Choroid plexus epithelial cell (primary cell): ENCODE measurements at places on chromosomes 3 and 15.

DNA sequence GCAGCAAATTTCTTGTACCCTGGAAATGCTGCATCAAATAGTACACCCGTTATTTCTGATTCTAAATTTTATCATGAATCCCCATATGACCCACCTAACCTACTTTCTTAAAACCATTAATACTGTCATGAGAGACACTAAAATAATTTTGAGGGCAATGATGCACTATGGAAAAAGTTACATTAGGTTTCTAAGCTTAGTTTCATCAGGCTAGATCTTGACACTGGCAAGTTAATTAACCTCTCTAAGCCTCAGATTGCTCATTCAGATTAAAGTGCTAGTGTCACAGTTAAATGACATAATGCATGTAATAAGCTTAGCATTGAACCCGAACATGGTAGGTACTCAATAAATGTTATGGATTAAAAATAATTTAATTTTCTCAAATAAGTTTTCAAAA lies 8.2 kb downstream of the GOLIM4 start:
- DNase-seq: no peak

DNA sequence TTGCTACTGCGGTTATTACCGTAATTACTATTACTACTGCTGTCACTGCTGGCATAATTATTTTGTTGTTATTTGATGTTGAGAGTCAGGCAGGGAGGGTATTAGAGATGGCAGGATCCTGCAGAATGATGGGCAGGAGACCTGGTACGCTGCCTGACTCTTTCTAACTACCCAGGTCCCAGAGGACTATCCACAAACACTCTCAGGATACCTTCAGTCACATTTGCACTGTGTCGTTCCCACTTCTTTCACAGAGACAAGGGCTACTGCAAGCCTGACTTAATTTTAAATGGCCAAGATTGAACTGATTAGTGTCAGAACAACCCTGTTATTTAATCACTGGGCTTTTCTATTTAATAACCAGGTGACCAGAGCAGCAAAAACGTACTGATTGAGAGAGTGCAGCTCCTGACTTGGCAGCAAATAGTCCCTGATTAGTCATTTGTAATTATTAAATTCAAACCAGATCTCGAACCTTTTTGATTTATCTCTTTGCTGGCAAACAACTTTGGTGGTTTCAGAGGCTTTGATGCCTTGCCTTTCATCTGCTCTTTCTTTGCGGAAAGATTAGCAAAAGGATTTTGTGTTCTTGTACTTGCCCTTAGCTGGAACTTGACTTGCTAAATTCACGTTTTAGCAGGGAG lies 88.8 kb upstream of the ARHGEF3 start:
- DNase-seq: no peak

DNA sequence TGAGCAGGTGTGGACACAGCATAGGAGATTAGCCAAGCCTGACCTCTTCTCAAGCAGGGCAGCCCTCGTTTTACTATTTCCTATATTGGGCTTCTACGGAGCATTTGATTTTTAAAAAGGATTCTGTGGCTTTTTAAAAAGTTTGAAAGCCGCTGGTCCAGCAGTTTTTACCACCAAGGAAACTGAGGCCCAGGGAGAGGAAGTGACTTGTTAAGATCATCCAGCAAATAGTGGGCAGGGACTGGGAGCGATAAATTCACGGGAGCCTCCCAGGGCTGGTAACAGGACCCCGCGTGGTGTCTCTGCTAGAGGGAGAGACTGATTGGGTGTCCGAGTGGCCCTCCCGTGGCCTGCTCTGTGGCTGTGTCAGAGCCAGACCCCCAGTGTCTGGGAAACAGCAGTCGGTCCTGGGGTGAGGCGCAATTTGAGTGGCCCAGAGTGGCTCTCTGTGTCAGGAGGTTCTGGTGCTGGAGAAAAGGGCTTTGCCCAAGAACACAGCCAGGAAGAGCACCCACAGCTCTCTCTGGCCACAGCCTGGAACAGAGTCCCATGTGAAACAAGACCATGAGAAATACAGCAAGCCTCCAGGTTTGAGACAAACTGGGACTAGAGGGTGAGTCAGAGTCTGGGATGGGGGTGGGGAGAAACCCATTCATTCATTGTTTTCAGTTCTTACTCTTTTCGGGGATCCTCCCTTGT lies 4.2 kb downstream of the FURIN start:
- DNase-seq: peak; percentile 83

DNA sequence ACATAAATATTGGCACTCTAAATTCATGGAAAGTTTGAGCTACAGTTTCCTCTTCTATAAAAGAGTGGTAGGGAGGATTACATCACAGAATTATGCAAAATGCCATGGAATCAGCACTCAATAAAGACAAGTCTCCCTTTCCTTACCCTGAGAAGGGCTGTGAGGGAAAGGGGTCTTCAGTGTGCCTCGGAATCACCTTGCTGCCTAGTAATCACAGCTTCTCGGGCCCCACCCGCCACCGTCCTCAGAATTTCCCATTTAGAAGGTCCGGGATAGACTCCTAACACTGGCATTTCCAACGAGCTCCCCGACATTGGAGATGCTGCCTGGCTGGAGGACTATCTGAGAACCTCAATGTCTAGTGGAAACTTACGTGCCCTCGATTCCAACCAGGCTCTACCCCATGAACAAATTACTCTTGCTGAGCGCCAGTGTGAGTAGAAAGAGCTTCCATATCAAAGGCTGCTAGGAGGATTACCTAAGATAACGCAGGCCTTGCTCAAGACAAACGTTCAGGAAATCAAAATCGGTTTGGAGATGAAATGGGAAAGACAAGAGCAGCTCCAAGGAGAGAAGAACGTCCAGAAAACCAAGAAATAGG lies 92.1 kb upstream of the CHD2 start:
- peak; percentile 31 for DNase-seq

DNA sequence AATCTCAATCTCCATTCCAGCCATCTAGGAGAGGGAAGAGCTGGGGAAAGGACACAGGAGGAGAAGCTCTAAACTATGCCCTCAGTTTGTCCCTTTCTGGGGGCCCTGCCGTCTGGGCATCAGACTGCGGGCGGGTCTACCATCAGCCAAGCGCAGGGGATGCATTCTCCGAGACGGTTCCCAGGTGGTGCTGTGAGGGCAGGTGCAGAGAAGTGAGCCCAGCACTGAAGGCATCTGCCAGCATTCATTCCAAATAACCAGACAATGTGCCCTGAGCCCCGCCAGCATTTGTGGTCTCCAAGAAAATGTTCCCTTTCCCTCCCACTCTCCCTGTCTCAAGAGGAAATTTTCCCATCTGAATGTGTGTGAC lies 265.7 kb downstream of the XXYLT1 start:
- no peak for DNase-seq

- no peak for DNase-seq
Measured at GRCh38 chr15:63678393-63678792, 81.2 kb downstream of the FBXL22 start.

GRCh38 chr3:150765949-150766720 lies 3.2 kb upstream of the SIAH2 start:
- peak; percentile 60 for DNase-seq

DNA sequence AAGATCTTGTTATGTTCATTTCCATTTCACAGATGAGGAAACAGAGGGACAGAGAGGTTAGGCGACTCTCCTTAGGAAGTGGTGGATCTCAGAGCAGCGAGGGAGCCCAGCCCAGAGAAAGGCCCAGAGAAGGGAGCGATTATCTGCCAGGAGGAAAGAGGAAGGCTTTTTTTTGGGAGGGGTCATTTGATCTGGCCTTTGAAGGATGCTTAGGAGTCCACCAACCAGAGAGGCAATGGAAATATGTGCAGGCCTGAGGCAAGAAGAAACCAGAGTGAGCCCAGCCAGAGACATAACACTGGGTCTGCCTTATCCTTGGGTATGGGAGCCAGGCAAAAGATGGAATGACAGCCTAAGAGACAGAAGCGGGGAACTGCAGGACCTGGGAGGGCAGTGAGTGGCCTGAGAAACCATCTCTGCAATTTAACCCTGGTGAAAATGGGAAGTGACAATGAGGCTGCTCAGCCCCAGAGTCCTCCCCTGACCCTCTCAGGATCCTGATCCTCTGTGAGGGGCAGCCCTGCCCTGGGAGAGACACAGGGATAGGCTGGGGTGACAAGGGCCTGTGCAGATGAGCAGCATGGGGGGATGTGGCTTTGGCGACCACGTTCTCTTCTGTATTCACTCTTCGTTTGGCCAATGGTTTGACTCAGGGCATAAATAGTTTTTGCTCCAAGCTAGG lies 163.2 kb downstream of the WNT7A start:
- DNase-seq: no peak

DNA sequence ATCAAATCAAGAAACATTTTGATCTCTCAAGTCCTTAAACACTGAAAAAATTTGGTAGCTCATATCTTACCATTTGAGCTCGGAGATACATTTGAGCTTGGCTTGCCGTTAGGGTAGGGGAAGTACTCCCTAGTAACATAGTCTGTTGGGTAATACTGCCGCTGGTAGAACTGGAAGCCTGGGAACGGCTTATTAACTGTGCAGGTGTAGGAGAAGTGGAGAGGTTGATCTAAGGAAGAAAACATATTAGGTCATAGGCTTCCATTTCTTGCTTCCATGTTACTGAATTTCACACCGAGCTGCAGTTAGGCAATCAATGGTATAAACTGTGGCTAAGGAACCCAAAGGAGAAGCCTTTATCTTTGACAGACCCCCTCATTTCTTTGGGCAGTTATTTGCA lies 32.5 kb downstream of the PHC3 start:
- DNase-seq: no peak

DNA sequence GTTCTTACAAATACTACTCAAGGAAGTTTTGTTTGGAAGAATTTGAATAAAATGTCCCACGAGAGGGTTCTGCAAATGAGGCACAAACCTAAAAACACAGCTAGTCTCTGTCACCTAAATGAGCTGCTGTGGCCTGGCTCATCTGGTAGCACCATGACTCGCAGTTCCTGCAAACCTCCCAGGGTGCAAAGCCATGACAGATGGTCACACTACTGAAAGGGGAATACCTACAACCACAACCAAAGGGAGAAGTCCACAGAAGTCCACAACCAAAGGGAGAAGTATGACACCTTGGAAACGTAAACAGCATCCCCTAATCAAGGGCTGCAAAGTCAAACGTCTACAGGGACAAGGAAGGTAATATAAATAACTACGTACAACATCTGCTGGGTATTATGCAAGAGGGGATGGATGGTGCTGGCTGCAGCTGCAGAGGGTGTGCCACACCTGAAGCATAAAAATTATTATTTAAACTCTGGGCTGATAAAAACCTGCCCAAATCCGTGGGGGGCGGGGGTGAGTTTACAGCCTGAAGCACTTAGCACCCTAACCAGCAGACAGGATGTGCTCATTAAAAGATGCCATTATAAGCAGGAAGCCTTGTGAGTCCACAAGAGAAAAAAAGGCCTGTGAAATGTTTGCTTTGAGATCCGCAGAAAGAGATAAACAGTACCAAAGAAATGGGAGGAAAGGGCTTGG lies 184.0 kb downstream of the MAGI1 start:
- no peak for DNase-seq

DNA sequence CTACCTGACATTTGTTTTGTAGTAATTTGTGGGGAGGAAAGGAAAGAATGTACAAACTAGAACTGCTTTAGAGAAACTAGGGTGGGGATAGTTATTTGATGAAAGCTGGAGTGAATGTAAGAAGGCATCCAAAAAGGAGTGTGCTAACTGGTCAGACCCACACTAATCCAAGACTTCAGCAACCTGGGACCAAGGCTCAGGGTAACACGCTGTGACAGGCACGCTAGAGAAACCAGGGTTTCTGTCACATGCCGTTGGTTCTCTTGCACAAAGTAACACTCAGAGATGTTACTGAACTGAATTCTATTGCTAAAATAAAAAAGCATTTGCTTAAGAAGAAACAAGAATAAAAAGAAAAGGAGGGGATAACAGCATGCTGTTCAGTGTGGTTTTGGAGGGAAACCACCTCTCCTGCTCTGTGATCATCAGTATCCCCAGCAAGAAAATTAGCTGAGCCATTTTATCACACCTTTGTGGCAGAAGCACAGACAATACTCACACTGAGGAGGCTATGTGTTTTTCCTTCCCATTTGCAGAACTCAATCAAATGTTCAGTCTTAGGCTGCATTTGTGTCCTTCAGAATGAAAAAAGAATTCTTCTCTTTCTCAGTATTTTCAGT lies 2.8 kb upstream of the CCDC80 start:
- no peak for DNase-seq

DNA sequence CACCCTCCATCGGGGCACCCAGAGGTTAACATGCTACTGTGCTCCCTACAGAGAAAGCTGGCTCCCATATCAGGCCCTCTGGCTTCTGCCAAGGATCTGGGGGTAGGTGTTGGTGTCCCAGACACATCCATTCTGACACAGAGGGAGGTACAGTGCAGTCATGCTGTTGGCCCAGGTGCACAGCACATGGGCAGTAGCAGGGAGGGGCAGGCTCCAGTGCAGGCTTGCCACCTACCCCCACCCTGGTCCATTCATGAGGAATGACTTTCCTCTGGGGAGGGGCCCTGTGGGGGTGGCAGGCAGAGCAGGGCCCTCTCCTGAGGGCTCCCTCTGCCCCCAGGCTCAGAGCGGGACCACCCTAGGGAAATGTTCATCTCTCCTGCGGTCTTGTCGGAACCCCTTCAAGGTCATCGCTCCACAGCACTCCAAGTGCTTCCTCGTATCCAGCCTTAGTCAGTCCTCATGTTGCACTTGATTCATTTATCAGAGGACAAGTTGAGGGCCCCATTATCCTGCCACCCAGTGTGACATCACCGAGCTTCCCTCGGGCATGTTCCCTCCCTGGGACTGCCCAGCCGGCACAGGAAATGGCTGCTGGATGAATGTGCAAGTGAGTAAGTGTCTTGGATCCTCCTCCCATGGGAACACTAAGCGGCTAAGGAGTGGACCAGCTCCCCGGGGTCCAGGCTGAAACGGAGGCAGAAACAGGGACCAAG lies 10.0 kb downstream of the DUSP7 start:
- DNase-seq: peak; percentile 89

- peak; percentile 51 for DNase-seq
Measured at GRCh38 chr15:41558400-41559238, at the start of gene TYRO3. TYRO3 (plus strand) TSS chr15:41559212; CDS start chr15:41559258, 46 bp downstream.

GRCh38 chr3:185797993-185798830 lies 26.6 kb downstream of the IGF2BP2 start:
- DNase-seq: no peak

DNA sequence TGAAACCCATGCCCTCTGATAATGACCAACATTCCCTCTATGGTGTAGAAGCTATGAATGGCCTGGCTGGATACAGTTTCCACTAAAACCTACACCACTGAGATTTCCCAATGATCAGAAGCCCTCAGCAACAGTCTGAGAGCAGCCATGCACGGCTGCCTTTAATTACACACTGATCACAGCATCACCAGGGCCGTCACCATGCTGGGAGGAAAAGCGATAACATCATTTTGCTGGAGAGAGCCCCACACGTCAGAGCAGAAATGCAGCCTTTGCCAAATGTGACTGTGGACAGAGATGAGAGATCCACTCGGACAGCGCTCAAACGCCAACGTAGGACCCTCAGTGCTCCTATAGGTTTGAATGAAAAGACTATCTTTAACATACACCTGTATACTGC lies 135.0 kb downstream of the XXYLT1 start:
- DNase-seq: no peak
